ENCODE measurements at places on chromosomes 5 and 9.

- no peak for DNase-seq
Measured at GRCh38 chr5:147687118-147687517, 95.4 kb downstream of the JAKMIP2 start.

DNA sequence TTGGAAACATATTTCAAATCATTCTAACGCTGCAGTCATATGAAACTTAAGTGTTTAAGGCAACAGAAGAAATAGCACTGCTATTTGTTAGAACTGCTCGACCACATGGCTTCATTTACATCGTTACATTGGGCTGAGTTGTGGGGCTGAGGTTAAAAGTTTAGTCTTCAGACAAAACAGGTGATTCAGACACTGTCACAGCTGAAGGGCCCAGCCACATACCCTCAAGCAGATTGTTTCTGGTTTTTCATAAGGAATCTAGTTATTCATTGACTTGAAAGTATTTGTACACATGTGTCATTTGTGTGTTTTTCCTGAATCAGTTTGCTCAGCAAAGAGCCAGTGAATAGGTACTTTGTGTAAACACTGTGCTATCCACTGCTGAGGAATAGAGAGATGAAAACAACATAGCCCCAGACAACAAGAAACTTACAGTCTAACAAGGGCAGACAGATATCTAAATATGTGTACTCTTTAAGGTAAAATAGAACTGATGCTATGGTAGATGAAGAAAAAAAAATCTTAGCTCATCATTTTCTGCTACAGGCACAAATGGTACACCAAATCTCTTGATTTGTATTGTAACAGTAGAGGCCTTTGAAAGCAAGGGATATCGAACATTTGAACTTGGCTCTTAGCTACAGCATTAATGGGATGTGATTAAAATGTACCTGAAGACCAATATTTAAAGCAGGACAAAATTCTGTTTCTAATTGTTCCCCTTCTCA lies 357.6 kb upstream of the RPS23 start:
- DNase-seq, result no peak

DNA sequence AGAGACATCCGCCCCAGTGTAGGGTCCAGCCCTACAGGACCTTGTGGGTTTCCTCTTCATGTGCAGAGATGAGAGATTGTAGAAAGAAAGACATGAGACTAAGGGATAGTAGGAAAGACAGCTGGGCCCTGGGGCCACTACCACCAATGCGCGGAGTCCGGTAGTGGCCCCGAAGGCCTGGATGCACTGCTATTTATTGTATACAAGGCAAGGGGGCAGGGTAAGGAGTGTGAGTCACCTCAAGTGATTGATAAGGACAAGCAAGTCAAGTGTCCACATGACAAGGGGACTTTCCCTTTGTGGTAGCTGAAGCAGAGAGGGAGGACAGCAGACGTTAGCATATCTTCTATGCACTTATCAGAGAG lies 6.2 kb upstream of the TMEM141 start:
- DNase-seq, result no peak

DNA sequence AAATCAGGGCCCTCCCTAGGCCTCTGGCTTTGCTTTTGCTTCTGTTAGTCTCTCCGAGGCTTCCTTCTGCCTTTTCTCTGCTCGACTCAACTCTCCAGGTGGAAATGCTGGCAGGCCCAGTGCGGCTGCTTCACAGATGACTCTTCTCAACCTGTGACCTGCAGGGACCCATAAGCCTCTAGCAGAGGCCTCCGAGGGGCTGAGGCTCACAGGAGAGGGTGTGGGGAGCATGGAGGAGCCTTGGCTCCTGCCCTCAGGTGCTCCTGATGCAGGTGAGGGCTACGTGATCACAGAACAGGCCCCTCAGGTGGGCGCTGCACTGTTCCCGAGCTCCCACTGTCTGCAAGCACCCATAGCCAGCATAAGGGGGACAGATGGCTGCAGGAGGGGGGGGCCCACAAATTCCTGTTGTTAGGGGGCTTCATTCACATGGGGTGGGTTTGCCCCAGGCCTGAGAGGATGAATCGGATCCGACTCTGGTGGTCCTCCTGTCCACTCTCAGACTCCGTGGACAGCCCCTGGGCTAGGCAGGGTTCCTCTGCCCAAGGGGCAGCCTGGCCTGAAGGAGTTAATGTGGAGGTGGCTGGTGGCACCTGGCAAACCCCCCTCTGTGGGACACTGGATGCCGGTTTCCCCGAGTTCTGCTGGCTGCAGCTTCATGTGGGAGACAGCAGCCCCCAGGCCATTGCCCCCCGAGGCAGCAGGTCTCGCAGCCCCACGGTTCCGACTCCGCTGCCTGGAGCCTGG lies 10.9 kb upstream of the FCN2 start:
- no peak for DNase-seq

DNA sequence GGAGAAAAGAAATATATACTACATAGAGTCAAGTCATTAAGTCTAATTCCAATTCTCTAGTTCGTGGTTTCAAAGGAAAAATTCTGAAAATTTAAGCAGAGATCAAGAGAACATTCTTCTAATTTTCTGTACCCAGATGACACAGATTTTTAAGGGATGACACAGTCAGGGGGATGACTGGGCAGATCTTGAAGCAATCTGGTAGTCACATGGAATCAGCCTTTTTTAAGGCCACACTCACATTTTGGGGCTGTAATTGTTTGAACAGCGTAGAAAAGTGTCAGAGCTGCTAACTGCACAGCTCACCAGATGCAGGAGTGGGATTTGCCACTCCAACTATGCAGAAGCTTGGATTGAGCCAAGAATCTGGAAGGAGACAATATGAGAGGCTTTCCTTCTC lies 20.4 kb downstream of the PDE4D start:
- no peak for DNase-seq

GRCh38 chr5:142316051-142316450 lies 8.8 kb downstream of the SPRY4 start:
- no peak for DNase-seq

DNA sequence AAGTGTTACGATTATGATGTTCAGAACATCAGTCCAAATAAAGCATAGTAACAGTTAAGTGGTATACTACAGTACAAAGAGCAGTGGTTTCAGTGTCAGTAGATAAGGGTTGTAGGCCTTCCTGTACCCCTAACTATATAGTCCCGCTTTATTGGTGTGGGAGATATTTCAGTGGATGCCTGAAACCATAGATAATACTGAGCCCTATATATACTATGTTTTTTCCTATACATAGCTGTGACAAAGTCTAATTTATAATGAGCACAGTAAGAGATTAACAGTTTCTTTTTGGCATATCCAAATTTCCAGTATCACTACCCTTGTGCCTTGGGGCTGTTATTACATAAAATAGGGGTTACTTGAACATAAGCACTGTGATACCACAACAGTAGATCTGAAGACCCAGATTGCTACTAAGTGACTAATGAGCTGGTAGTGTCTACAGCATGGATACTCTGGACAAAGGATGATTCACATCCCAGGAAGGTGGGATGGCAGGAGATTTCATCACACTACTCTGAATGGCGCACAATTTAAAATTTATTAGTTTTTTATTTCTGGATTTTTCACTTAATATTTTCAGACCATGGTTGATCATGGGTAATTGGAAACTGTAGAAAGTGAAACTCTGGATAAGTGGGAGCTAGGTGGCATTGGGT lies 119.3 kb downstream of the RPS23 start:
- DNase-seq, result no peak

DNA sequence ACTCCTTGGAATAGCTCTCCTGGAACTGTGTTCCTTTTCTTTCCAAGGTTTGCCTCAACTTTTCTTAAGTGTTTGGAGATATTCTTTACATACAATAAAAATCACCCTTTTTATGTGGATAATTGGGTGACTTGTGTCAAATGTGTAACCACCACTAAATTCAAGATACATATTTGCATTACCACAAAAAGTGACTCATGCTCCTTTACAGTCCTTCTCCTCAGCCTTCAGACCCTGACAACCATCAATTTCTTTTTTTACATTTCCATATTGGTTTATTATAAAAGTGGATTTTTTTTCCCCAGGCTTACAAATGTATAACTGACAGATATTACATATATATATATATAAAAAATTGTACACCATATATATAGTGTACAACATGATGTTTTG lies 372.0 kb upstream of the KCNN2 start:
- no peak for DNase-seq

GRCh38 chr9:75826314-75826713 lies 64.2 kb upstream of the PCSK5 start:
- DNase-seq, result no peak

DNA sequence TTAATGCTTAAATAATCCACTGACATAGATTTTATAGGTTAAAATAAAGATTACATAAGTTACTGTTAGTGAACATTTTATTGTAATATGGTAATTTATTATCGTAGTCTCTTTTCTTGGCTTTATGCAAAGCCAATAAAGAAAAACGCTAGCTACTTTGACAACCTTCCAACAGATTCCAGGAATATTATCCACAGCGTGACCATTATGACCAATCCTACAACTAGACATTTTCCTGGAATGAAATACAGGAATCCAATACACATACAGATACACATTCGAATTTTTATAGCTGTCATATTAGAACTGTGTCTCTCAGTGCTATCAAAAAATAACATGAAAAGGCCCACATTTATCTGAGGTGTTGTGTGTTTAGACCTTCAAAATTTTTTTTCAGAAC lies 13.1 kb downstream of the RPS23 start:
- DNase-seq, result no peak

GRCh38 chr9:27591093-27591492 lies 17.8 kb upstream of the C9orf72 start:
- no peak for DNase-seq

GRCh38 chr5:137218896-137219295 lies 280.2 kb downstream of the SPOCK1 start:
- no peak for DNase-seq

- DNase-seq, result no peak
Measured at GRCh38 chr9:128893354-128893753, 11.4 kb downstream of the LRRC8A start.

DNA sequence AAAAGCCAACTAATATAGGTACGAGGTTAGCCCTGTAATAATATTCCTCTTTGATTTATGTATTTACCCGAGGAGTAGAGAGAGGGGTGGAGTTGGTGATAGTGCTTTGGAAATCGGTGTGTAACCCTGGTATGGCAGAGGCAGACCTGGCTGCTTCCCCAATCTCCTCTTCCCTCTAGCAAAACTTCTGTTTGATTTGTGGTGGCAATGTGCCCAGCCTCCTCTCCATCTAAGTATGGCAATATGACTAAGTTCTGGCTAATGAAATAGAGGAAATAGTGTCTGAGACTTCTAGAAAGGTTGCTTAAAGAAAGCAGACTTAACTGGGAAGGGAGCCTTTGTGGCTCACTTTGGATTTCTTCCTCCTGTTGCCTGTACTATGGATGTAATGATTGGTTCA lies 491.1 kb downstream of the ENC1 start:
- DNase-seq, result no peak

GRCh38 chr5:174151599-174152181 lies 106.2 kb downstream of the NSG2 start:
- no peak for DNase-seq

GRCh38 chr5:7321724-7322123 lies 74.2 kb upstream of the ADCY2 start:
- DNase-seq, result no peak

GRCh38 chr9:128715436-128715750 lies 8.5 kb downstream of the ZDHHC12 start:
- no peak for DNase-seq

GRCh38 chr5:129909225-129909624 lies 5.0 kb downstream of the CHSY3 start:
- no peak for DNase-seq

- no peak for DNase-seq
Measured at GRCh38 chr9:134966697-134967546, 49.2 kb upstream of the FCN1 start.

DNA sequence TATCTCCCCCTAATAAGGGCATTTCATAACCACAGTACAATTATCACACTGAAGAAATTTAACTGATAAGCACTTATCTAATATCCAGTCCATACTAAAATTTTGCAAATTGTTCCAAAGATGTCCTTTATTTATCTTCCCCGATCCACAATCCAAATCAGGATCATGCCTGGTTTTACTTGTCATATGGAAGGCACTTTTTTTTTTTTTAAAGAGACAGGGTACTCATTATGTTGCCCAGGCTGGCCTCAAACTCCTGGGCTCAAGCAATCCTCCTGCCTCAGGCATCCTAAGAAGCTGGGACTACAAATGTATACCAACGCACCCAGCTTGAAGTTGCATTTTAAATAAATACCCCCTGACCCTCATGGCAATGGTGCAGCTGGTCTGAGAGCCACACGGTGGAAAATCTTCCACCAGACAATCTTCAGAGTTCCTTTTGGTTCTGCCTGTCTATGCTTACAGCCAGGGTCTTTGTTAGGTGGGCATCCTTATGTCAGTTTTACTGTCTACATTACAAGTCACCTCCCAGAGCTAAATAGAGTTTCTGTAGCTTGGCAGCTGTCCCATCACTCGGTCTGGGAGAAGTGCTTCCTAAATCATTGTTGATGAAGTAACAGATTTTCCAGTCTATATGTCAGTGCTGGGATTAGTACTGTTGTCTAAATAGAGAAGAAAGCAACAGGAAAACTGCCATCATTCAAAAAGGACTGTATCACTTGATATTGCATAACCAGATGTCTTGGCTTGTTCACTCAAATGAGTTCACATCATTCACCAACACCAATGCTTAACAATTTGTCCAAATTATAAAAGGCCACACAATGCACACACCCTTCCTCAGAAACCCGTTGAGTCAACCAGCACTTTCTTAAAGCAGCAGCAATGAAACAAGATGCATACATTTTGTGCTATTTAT lies 26.4 kb downstream of the PTPN3 start:
- DNase-seq, result no peak

DNA sequence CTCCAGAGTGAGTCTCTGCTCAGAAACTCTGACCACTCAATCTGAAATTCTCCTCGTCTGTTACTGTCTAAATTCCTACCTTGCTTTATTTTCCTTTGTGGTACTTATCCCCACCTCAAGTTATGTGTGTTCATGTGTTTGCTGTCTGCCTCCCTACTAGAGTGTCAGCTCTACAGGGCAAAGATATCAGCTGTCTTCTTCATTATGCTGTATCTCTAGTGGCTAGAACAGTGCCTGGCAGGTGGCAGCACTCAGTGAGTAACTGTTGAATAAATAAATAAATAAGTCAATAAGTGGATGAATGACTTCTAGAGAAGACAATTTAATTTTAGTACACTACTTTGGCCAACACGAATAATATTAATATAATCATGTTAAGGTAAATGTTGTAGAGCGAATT lies 92.3 kb downstream of the BOD1 start:
- no peak for DNase-seq

- DNase-seq, result no peak
Measured at GRCh38 chr9:97564291-97565175, 63.1 kb downstream of the TMOD1 start.

DNA sequence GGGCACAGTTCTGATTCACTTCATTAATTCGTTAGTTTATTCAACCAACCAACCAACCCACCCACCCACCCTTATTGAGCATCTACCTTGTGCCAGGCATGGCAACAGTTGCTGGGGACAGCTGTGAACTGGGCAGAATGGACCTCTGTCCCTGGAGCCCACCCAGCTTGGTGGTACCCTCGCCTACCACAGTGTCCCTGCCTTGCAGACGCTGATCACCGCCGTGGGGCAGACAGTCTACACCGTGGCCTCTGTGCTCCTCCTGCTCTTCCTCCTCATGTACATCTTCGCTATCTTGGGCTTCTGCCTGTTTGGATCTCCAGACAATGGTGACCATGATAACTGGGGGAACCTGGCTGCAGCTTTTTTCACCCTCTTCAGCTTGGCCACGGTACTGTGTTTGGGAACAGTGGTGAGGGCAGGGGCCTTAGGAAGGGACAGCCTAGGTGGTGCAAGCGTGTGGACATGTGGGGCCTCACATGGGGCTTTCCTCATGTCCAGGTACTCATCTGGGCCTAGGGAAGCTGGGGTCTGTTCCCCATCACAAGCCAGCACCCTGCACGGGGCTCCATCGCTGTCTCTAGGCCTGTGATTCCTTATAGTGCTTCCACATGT lies 26.2 kb downstream of the PITX1 start:
- no peak for DNase-seq
